ENCODE measurements at places on chromosomes 16 and 17.

GRCh38 chr17:35245196-35245486 is 2.3 kb downstream of the SLFN5 start:
- peak; percentile 57 for DNase-seq

GRCh38 chr16:56303066-56303715 is 111.9 kb downstream of the GNAO1 start:
- no peak for DNase-seq

DNA sequence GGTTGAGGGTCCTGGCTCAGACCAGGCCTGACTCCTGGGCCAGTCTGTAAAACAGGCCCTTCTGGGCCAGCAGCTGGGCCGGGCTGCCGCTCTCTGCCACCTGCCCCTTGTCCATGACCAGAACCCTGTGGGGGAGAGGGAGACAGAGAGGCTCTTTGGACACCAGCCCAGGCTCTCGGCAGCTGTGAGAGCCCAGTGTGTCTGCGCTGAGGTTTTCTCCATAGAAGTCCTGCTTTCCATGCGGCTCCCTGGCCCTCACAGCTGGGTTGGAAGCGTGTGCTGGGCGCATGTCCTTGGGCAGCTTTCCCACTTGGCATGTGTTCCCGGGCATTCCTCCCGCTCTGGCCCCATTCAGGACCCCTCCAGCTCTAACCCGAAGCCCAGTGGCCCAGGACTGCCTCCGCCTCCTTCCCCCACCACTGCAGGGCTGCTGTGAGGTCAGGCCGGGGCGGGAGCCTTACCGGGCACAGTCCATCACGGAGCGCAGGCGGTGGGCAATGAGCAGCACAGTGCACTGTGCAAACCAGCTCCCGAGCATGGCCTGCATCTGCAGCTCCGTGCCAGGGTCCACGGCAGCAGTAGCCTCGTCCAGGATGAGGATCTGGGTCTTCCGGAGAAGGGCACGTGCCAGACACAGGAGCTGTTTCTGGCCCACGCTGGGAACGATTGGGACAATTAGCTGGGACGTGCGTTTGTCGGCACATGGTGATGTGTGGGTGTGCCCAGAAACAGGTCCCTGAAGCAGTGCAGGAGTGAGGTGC is 73.0 kb downstream of the ABCC6 start:
- no peak for DNase-seq

- no peak for DNase-seq
Observed at GRCh38 chr17:31908386-31908785, 6.9 kb upstream of the UTP6 start.

- DNase-seq = no peak
Observed at GRCh38 chr16:74651841-74652240, 14.8 kb downstream of the RFWD3 start.

DNA sequence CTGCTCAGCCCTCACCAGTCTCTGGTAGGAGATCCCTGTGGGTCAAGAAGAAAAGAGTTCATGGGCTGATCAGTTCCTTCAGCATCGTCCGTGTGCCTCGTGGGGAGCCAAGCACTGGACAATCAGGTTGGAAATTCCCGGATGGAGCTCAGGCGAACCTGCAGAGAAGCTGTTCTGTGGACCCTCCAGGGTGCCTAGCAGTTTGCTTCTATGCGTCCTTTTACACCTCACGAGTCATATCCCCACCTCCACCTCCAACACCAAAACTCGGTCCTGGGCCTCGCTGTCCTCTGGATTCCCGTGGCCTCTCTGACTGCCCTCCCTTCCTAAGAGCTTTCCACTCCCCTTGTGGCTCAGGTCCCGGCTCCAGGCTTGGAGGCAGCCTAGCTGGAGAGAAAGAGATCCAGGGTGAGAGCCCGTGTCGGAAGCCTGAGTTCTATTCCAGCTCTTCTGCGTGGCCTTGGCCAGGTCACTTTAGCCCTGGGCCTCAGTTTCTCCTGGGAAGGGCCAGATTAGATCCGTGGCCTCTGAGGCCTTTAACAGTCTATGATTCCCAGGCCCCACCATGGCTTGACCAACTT is 26.2 kb upstream of the PIK3R6 start:
- no peak for DNase-seq

- DNase-seq = no peak
Observed at GRCh38 chr17:7839190-7839875, 5.3 kb downstream of the KDM6B start.

DNA sequence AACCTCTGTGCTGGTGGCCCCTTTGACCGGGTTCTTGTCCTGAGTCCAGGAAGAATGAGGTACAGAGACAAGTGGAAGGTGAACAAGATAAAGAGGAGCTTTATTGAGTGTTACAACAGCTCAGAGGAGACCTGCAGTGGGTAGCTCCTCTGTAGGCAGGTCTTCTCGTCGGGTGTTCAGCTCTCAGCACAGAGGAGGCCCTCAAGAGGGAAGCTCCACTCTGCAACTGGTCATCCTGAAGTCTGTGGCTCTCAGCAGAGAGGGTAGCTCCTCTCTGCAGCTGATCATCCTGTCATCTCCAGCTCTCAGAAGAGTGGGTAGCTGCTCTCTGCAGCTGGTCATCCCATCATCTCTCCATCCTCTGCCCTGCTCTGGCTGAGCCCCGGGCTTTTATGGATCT is 39.7 kb downstream of the SCPEP1 start:
- DNase-seq = no peak

DNA sequence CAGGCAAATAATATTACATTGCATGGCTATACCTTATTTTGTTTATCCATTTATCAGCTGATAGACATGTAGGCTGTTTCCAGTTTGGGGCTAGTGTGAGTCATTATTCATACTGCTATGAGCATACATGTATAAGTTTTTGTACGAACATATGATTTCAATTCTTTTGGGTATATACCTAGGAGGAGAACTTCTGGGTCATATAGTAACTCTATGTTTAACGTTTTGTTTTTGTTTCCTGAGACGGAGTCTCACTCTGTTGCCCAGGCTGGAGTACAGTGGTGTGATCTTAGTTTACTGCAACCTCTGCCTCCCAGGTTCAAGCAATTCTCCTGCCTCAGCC is 2.4 kb upstream of the ITGAL start:
- peak; percentile 65 for DNase-seq

- DNase-seq = no peak
Observed at GRCh38 chr17:3732210-3732621, 8.5 kb downstream of the HASPIN start.

GRCh38 chr16:25095636-25096035 is 15.9 kb upstream of the LCMT1 start:
- DNase-seq = no peak

- no peak for DNase-seq
Observed at GRCh38 chr16:86018487-86018886, 119.5 kb downstream of the IRF8 start.

DNA sequence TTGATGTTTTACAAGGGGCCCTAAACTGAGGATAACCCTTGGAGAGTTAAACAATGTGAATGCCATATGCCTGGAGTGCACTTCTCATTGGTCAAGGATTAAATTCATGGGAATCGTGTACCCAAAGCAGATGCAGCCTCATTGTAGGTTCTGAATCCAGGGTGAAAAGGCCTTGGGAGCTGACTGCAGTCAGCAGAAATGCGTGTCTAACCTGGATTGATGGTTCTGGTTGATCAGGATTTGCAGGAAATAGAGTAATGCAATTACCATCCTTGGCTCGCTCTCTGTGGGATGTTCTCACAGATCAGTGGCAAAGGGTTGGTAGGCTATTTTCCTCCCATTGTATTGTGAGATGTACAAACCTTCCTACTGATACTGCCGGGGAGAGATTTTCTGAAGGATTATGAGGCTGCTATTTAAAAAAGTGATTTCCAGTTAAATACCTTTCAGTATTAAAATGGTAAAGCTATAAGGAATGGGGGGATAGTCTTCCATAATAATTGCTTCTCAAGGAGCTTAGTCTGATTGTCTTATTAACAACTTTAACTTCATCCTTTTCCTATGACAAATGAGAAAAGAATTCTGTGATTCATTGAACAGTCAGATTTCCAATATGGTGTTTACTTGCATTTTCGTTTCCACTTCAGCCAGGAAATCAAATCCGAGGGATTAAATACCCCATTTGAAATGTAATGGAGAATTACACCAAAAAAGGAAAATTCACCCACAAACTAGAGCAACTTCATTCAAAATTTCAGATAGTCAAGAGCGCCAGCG is 1028.1 kb upstream of the EEF2KMT start:
- no peak for DNase-seq

DNA sequence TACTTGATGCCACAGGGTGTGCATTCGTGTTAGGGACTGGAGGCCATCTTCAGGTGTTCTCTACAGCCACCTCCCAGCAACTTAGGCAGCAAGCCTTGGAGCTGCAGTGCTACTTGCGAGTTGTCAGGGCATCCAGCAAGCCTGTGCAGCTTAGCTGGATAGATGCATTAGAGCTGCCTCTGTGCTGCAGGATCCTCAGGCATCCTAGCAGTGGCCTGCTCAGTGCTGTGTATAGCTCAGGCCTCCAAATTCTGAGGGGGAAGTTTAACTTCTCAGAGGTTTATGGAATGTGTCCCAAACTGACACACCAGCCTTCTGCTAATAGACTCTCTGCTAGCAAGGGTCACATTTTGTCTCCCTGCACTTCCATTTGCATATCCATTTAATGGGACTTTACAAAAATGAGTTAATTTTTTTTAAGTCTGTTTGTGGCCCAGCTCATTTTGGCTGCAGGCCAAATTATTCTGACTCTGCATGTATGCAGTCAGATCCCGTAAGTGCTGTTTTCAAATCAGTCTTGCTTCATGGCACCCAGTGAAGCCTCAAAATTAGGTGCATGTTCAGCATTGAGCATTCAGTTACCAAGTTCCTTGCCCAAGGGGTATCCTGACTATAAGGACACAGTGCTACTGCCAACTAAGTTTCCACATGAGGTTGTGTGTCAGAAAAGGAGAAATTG is 6.8 kb downstream of the GABARAPL2 start:
- DNase-seq = no peak

- DNase-seq = no peak
Observed at GRCh38 chr16:77289331-77289809, 90.2 kb downstream of the SYCE1L start.

DNA sequence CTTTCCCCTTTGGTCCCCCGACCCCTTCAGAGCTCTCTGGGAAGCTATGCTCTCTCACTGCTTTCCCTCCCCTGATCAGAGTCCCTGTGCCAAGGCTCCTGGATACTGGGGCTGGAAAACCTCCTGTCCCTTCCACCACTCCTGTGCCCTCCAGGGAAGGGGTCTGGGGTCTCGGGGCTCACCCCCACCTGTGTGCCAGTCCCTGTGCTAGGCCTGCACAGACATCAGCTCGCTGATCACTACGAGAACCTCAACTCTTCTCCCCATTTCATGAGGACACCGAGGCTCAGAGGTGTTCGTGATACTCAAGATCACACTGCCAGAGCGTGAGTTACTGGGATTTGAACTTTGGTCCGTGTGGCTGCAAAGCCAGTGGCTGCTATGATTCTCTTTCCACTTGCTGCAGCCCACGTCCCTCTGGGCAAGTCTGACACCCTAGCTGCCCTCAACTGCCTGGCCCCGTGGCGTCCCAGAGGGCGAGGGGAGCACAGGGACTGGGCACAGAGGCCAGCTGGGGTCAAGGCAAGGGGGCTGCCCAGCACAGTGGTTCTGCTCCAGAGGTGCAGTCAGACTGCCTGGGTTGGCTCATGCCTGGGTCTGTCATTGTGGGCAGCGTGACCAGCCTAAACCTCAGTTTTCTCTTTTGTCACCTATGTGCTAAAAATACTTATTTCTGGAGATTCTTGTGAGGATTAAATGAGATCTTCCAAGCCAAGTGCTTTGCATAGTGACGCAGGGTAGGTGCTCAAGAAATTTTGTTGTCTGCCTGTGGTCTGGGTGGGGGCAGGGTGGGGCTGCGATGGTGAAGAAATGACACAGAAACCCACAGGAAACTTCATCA is 43.8 kb upstream of the TOB1 start:
- peak; percentile 92 for DNase-seq

GRCh38 chr17:73352261-73352660 is 40.5 kb upstream of the CDC42EP4 start:
- no peak for DNase-seq
